GM12878 (cell line): ENCODE measurements at places on chromosomes 13 and 19. TPM values are rescaled to one million over a fixed set of nuclear protein-coding genes. Genes with fewer than 3 reads are reported as not detected.
A peak's percentile ranks its signal among the peaks of the same experiment; 100 is the strongest.

ACP7 gene
- not detected in 2 replicates for polyA plus RNA-seq

MCOLN1 gene
- 13.6 and 14.4 TPM in 2 replicates for polyA plus RNA-seq

SWSAP1 gene
- polyA plus RNA-seq: 5.3 and 6.7 TPM in 2 replicates

KEAP1 gene
- polyA plus RNA-seq: 83.1 and 86.5 TPM in 2 replicates

PDE4C gene
- polyA plus RNA-seq: 0.04 and 0.13 TPM in 2 replicates

ACOD1 gene
- polyA plus RNA-seq: not detected in 2 replicates

MYO16 gene
- polyA plus RNA-seq: 0.06 and 0.36 TPM in 2 replicates

ADM5 gene
- 0.31 and 0.78 TPM in 2 replicates for polyA plus RNA-seq

PRR12 gene
- 1.5 and 1.8 TPM in 2 replicates for polyA plus RNA-seq

ZSCAN4 gene
- not detected in 2 replicates for polyA plus RNA-seq

TNFAIP8L1 gene
- 8.1 and 9.2 TPM in 2 replicates for polyA plus RNA-seq

PROZ gene
- polyA plus RNA-seq: 0.10 and 0.21 TPM in 2 replicates

LILRB3 gene
- polyA plus RNA-seq: 0.05 and 0.32 TPM in 2 replicates

ZNF566 gene
- 3.2 and 3.5 TPM in 2 replicates for polyA plus RNA-seq

PLPP2 gene
- polyA plus RNA-seq: not detected in 2 replicates

LPAR2 gene
- 8.5 TPM in 2 replicates for polyA plus RNA-seq

ENOX1 gene
- 0.10 and 0.13 TPM in 2 replicates for polyA plus RNA-seq

PTH2 gene
- not detected in 2 replicates for polyA plus RNA-seq

KIR3DL1 gene
- not detected in 2 replicates for polyA plus RNA-seq

KANK3 gene
- 0.62 and 0.83 TPM in 2 replicates for polyA plus RNA-seq

DNA sequence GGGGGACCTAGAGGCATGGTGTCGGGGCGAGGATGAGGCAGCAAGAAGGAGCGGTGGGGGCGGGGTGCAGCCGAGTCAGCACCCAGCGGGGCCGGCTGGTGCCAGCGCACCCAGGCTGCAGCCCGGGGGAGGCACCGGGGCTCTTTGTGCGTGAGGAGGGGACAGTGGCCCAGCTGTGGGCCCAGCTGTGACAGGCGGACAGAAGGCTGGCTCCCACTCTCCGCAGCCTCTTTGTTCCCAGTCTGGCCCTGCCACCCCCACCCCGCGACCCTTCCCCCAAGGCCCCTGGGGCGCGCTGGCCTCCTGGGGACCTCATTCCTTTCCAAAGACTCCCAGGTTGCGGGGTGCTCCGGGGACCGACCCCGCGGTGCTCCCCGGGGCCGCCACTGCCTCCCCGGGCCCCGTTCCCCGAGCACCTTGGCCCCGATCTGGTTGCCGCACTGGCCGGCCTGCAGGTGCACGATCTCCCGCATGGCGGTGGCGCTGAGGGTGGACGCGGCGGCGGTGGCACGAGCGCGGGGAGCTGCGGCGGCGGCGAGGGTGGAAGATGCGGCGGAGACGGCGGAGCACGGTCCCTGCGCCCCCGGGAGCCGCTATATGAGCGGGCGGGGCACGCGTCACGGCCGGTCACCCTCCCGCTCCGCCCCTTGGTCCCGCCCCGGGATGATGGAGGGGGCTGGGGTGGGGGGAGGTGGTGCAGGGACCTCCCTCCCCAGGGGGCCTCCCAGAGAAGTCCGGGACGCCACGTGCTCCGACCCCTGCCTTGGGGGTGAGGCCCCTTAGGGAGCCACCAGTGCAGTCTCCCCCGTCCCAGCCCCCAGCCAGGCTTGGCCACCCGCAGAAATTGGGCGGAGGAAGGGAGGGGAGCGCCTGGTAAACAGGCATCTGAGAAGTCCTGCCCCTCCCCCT, at the start of gene TUBB4A:
TSS of gene TUBB4A (minus strand) at position 570 of the 909 bp plus-strand sequence. CDS start at position 473, 97 bp downstream.
- no peak for DNase-seq

- no peak for DNase-seq
Observed at GRCh38 chr19:2035590-2035991, 15.5 kb downstream of the MKNK2 start.

- no peak for DNase-seq
Observed at GRCh38 chr13:29709407-29710069, 114.0 kb upstream of the SLC7A1 start.

- DNase-seq: no peak
Observed at GRCh38 chr19:41709951-41710645, 1.7 kb downstream of the CEACAM5 start.

DNA sequence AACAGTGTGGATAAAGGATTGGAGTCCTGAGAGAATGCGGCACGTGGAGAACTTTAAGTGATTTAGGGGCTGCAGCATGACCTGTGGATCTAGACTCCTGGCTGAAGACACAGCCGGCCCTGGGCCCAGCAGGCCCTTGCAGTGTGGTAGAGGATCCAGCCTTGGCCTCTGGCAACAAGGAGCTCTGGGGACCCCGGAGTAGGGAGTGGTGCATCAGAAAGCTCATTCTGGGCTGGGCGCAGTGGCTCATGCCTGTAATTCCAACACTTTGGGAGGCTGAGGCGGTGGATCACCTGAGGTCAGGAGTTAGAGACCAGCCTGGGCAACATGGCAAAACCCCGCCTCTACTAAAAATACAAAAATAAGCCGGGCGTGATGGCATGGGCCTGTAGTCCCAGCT, 76.0 kb downstream of the CHST8 start:
- DNase-seq: no peak

- DNase-seq: no peak
Observed at GRCh38 chr19:45294291-45295029, 28.2 kb downstream of the CKM start.

DNA sequence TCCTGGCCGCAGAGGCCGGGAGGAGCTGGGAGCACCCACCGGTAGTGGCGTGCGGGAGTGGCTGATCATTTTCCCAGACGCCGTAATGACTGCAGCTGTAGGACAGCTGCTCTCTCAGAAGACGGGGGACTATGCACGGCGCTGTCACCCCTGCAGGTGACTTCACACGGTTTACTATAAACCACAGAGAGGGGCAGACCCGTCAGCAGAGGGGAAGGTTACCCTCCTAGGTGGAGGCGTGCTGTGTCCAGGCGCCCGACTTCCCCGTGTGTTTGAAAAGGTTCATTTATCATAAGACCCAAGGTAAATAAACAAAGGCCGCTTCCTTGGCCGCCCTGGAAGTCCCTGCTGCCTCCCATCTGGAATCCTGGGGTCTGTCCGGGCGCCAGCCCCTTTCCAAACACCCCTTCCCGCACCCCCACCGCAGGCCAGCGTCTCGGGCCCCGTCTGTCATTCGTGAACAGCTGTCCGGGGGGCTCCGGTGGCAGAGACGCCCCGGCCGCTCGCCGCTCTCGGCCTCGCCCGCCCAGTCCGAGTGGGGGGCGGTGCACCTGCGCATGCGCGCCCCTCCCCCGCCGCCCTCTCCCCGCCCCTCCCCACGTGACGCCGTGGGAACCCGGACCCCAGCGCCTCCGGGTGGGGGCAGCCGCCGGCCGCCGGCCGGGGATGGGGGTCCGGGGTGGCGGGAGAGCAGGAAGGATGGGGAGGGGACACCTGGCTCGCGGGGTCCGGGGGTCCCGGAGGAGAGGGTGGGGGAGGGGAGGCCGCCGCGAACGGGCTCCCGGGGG, 915 bp downstream of the SHC2 start:
- DNase-seq: no peak

DNA sequence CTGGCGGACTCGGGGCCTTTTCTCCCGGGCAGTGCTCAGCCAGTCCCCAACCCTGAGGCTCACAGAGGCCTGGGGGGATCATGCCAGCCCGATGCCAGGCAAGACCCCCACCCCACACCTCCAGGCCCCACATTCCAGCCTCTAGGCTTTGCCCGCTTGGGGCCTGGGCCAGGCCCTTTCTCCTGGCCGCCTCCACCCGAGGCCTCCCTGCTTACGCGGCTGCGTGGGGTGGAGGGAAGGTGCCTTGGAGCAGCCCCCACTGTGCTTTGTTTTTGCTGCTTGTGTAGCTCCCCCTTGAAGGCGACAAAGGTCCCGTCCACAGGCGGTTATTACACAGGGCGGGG, 38.4 kb downstream of the SMIM24 start:
- DNase-seq: no peak

- DNase-seq: no peak
Observed at GRCh38 chr13:47092202-47092601, 195.3 kb upstream of the HTR2A start.

DNA sequence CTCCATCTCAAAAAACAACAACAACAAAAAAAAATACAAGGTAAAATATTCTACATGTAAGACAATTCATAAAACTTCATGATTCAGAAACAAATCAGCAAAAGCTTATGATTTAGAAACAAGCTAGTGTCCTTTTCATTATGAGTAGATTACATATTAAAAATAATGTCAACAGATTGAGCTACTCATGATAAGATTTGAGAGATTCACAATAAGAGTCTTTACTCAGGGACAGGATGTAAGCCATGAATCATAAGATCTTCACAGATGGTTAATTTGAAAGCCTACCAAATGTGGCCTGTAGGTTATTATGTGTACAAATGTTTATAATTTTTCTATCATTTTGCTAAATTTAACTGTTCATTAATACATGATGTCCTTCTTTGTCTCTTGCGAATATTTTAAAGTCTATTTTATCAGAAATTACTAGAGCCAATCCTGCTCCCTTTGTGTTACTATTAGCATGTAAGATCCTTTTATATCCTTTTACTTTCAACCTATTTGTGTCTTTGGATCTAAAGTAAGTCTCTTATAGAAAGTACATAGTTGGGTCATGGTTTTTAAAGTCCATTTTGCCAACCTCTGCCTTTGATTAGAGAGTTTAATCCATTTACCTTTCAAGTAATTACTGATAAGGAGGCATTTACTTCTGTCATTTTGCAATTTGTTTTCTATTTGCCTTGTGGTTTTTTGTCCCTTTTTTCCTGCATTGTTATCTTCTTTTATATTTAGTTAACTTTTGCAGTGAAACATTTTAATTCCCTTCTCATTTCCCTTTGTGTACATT, 68.3 kb upstream of the RXFP2 start:
- DNase-seq: no peak

DNA sequence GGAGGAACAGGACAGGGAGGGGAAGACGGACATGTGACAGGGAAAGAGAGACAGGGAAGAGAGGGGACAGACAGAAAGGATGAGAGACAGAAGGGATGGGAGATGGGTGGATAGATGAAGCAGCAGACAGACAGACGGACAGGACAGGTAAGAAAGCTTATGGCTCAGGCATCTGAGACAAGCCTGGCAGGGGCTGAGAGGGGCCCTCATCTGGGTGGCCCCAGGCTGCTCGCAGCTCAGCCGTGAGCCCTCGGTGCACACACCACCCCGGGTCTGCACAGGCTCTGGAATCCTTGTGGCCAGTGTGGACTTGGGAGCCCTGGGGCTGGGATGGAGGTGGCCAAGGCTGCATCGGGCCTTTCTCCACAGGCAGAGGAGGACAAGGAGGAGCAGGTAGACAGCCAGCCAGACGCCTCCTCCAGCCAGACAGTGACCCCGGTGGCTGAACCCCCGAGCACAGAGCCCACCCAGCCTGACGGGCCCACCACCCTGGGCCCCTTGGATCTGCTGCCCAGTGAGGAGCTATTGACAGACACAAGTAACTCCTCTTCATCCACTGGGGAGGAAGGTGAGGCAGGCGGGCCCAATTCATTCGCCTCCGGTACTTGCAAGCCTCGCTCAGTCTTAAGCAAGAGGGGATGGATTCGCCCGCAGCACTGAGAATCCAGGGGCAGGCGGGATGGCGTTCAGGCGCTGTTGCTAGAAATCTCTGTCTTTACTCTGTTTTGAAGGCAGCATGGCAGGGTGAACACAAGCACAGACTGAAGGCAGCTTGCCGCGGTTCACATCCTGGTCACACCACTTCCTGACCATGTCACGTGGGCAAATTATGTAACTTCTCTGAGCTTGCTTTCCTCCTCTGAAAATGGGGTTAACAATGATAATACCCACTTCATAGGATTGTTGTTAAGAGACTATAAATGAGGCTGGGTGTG, 14.0 kb downstream of the GRAMD1A start:
- DNase-seq: no peak

DNA sequence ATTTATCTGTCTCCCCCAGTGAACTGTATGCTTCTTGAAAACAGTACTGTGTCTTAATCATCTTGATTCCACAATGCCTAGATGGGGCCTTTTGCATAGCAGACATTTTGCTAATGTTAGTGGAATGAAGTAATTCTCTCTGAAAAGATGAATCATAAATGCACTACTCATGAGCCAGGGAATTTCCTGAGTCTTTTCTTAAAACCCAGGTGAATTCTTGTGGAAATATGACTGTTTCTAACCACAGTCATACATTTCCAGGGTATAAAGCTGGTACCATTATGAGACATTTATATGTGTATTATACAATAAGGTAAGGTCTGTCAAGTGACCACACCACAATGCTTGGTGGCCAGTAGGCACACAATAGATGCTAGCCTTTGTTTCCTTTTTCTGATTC, 5.5 kb upstream of the KCTD4 start:
- peak; percentile 21 for DNase-seq

GRCh38 chr13:43375797-43376465, 352.5 kb downstream of the DNAJC15 start:
- DNase-seq: no peak

- no peak for DNase-seq
Observed at GRCh38 chr19:11377237-11377636, 2.8 kb downstream of the SWSAP1 start.

- DNase-seq: no peak
Observed at GRCh38 chr13:94087100-94087499, 392.4 kb downstream of the DCT start.

- DNase-seq: no peak
Observed at GRCh38 chr19:8445488-8446001, 770 bp downstream of the HNRNPM start.

GRCh38 chr13:94753327-94753726, 41.0 kb upstream of the SOX21 start:
- no peak for DNase-seq

DNA sequence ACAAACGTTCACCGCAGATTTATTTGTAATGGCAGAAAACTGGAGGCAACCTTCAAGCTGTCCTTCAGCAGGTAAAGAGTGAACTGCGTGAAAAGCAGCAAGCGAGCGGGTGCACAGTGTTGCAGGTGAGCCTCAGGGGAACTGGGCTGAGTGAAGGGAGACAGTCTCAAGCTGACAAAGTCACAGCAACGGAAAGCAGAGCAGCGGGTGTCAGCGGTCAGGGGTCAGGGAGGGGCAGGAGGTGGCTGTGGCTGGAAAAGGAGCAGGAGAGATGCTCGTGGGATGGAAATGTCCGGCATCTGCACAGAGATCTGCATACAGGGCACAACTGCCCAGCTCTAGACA, 8.5 kb upstream of the RASA3 start:
- no peak for DNase-seq

- peak; percentile 3 for DNase-seq
Observed at GRCh38 chr19:15631817-15632216, 8.9 kb upstream of the CYP4F3 start.

GRCh38 chr13:113283904-113284303, 13.1 kb upstream of the LAMP1 start:
- DNase-seq: no peak

GRCh38 chr13:31775686-31776085, 36.4 kb downstream of the RXFP2 start:
- no peak for DNase-seq

GRCh38 chr13:41905600-41906254, 55.2 kb downstream of the VWA8 start:
- no peak for DNase-seq

- DNase-seq: peak; percentile 96
Observed at GRCh38 chr19:35347171-35347929, at the start of gene FFAR1. FFAR1 (plus strand) TSS chr19:35347902; CDS start chr19:35351552, 3,650 bp downstream.
